ENCODE measurements at places on chromosomes 5 and 9.

DNA sequence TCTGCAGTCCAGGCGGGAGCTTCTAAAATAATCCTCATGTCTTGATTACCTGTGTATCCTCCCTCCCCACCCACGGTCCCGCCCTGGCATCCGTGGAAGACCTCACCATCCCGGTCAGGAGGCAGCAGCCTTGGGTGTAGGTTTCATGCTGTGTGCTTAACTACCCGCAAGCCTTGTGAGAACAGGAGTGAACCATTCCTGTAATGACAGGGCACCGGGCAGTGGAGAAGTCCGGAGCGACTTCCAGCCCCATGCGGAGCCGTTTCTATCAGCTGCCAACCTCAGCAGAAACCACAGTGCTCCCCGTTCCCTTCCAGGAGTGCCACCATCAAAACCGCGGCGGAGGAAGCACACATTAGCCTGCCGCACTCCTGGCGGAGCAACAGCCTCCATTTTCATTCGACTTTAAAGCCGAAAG lies 123.5 kb upstream of the LMX1B start:
- DNase-seq, result peak; percentile 68

DNA sequence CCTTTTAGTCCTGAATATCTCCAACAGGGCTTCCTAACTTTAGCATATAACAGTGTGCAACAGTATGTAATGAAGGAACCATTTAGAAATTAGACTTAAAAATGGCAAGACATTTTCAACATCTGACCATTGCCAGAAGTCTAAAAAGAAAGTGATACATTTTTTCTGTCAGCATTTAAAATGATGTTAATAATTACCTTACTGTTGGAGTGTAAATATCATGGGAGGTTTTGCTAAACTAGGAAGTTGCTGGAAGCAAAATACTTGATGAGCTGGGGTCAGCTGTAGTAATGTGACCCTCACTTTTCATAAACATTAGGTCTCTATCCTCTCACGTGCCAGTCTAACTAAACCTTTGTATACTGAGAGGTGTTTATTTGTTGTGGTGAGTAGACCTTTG lies 68.8 kb downstream of the NTRK2 start:
- DNase-seq, result no peak

GRCh38 chr5:41346609-41347008 lies 133.3 kb upstream of the C6 start:
- DNase-seq, result no peak

DNA sequence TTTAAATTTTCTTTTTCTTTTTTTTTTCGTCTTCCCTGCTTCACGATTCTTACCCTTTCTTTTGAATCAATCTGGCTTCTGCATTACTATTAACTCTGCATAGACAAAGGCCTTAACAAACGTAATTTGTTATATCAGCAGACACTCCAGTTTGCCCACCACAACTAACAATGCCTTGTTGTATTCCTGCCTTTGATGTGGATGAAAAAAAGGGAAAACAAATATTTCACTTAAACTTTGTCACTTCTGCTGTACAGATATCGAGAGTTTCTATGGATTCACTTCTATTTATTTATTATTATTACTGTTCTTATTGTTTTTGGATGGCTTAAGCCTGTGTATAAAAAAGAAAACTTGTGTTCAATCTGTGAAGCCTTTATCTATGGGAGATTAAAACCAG lies 352.2 kb downstream of the NTRK2 start:
- DNase-seq, result no peak

- DNase-seq, result no peak
These were observed 28.6 kb downstream of the GADD45G start for GRCh38 chr9:89633404-89633803.

GRCh38 chr5:171416160-171417049 lies 3.0 kb upstream of the FGF18 start:
- DNase-seq, result no peak

DNA sequence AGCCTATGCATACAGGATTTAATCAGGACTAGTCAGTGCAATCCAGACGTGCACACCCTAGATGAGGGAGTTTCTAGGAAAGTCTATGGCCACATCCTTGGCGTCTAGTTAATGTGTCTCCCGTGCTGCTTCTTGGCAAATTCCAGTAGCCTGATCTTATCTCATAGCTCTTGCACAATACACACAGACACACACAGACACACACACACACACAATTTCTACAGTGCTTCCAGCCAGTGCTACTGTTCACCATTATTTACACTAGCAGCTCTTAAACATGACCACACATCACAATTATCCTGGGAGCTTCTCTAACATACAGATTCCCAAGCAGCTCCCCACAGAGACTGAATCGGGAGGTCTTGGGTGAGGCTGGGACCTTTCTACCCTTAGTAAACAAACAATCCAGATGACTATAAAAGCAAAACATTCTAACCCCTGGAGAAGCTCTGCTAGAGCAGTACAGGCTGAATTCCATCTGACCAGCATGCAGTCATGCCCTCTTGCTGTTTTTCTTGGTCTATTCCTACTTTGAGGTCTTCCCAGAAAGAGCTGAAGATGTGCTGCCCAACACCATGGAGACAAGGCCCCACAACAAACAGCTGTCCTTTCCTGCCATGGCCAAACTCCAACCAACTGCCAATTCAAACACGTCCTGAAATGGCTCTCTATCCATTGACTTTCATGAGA lies 236.6 kb downstream of the DEPDC1B start:
- no peak for DNase-seq

DNA sequence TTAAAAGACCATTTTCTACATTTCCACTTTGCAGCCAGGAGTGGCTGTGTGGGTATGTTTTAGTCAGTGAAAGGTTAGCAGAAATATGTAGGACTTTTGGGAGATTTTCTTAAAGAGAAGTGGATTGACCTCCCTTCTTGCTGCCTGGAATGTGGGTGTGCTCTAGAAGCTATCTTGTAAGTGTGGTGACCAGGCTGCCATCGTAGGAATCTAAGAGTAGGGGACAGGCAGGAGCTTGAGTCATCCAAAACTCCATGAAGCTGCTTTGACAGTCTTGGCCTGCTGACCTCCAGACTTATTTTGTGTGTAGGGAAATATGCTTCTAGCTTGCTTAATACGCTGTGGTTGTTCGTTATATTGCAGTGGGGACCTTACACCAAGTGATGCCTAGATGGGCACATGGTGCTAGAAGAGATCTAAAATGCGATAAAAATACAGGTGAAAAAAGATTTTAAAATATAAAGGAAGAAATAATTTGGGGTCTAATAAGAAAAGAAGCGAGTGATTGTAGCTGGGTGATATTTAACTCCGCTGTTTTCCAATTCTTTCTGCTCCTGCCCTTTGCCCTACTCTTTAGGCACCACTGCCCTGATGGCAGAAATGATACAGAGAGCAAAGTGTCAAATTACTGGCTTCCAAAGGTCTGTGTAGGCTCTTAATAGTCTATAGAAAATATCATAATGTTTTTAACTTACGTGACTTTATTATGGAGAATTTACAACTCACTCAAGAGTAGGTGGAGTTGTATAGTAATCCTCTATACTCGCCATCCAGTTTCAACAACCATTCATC lies 298.2 kb upstream of the ZNF608 start:
- no peak for DNase-seq

- no peak for DNase-seq
These were observed 25.6 kb upstream of the NTNG2 start for GRCh38 chr9:132136151-132136780.

- no peak for DNase-seq
These were observed 767.7 kb downstream of the DTWD2 start for GRCh38 chr5:118220556-118221195.

- DNase-seq, result no peak
These were observed 111.1 kb upstream of the FBXL7 start for GRCh38 chr5:15388866-15389265.

DNA sequence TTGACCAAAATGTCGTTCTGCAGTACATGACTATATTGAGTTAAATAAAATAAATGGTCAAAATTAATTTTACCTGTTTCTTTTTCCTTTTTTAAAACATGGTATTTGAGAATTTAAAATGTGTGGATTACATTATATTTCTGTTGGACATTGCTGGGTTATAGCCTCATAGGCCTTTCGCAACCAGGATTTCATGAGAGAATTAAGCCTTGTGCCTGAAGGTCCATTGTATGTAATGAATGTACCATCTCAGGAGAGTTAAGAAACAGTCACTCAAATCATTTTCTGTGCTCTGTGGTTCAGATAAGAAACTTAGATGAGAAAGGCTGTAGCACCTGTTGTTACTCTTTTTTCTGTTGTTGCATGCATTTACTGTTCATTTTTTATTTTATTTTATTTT lies 103.5 kb downstream of the ANGPTL2 start:
- no peak for DNase-seq

- DNase-seq, result no peak
These were observed 15.8 kb upstream of the PSAT1 start for GRCh38 chr9:78280982-78281668.

DNA sequence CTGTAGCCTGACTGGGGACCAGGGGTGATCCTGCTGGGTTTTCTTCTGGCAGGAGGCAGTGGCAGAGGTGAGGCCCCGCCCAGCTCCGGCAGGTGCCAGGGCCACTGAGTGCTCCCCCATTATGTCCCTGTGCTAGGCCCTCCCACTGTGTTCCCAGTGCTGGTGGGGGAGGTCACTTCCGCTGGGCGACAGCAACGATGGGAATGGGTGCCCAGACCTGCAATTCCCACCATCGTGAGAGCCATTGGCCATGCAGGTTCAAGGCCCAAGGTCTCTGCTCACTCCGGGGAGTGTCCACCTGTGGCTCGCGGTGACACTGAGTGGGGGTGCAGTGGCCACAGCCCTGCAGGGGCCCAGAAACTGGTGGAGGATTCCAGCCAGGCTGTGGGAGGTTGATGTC lies 98.6 kb downstream of the RXRA start:
- DNase-seq, result no peak

GRCh38 chr5:176186107-176186506 lies 52.1 kb upstream of the SIMC1 start:
- DNase-seq, result no peak

- no peak for DNase-seq
These were observed 1967.1 kb upstream of the WWC1 start for GRCh38 chr5:166324372-166324771.

DNA sequence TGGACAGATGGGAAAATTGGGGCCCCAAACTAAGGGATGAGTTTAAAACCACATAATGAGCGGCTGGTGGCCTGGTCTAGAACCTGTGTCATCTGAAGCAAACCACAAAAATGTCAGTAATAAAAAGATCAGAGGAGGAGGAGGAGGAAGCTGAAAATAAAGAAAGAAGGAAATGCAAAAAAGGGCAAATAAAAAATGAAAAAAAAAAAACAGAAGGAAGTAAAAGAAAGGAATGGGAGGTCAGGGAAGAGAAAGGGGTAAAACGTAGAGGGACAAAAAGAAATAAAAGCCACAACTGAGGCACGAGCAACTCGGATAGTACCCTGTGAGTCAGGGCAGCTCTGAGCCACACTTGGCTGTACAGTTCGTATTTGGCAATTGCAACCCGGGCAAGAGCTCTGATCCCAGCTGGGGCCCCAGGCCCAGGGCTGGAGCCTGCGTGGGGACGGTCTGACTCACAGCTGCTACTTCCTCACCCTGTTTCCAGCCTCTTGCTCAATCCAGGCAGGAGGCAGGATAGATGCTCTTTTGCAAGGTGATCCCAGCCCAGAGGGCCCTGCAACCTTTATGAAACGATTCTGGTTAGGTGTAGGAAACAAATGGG lies 137.9 kb upstream of the TRIM32 start:
- peak; percentile 34 for DNase-seq

DNA sequence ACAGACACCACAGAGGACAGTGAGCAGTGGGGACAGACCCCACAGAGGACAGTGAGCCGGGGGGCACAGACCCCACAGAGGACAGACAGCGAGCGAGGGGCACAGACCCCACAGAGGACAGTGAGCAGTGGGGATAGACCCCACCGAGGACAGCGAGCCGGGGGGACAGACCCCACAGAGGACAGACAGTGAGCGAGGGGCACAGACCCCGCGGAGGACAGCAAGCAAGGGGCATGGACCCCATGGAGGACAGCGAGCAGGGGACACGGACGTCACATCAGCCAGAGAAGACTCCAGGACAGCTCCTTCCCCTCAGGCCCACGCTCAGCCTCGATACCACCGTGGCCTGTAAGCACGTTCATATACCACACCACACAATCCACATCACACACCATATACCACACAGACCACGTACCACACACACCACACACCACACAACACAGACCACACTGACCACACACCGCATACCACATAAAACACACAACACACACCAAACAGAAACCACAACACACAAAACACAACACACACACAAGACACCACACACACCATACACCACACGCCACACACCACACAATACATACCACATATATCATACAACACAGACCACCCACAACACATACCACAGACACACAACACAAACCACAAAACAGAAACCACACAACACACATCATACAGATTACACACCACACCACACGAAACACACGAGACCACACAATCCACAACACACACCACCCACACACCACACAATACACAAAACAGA lies 5.2 kb upstream of the ZDHHC11 start:
- DNase-seq, result peak; percentile 33

- no peak for DNase-seq
These were observed 12.6 kb downstream of the RCL1 start for GRCh38 chr9:4805191-4805918.

- DNase-seq, result no peak
These were observed 772.0 kb upstream of the ACO1 start for GRCh38 chr9:31612336-31613030.

DNA sequence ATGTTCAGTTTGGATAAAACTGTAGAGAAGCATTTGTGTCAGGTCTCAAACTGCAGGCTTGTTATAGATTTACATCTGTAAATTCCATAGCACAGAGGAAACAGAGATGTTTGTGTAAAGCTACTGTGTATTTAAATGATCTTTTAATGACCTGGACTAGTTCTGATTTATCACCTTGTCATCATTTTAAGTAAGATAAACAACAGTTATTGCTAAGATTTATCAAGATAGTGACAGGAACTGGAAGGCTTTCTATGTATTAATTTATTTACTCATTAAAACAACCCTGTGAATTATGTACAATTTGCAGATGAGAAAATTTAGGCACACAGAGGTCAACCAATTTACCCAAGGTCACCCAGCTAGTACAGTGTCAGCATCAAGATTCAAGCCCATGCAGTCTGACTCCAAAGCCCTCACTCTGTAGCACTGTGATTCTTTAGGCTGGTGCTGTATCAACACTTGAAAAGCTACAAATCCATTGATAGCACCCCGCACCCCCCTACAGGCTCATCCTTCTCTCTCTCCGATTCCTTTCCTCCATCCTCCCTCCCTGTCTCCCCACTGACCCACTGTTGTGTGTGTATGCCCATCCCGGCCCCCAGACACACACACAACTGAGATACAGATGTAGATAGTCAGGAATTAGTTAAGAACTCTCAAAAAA lies 184.5 kb downstream of the FBN2 start:
- no peak for DNase-seq

- no peak for DNase-seq
These were observed 28.8 kb downstream of the CAMK4 start for GRCh38 chr5:111252799-111253545.

GRCh38 chr9:133237035-133237731 lies 28.1 kb upstream of the OBP2B start:
- DNase-seq, result peak; percentile 15

GRCh38 chr9:96885424-96885823 lies 31.1 kb upstream of the ZNF782 start:
- DNase-seq, result no peak

GRCh38 chr5:118882666-118883065 lies 105.7 kb downstream of the DTWD2 start:
- DNase-seq, result no peak
